ENCODE measurements at places on chromosomes 7 and 10.

GRCh38 chr10:3199488-3199887, 26.9 kb upstream of the PITRM1 start:
- H3K4me3 ChIP-seq: no peak overlapping the region
- DNase-seq: no peak
- no peaks in the 10 kb centered on the region for H3K4me1 ChIP-seq
- no peak overlapping the region for H3K27ac ChIP-seq
- no peaks in the 10 kb centered on the region for H3K36me3 ChIP-seq

DNA sequence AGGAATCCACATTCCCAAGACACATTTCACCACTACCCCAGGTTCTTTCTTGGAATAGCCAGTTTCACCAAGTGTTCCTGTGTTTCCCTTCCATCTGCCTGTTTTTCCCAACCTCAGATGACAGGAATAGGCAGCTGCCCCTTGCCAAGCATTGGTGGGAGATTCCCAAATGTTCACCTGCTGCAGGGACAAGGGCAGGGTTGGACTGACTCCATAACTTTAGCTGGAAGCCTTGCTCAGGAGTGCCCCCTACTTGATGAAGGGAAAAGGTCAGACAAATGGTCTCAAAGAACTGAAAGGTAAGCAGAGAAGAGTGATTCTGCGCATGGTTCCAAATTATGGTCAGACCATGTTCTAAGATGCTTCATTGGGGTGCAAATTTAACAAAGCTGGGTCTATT, 45.1 kb upstream of the LYZL1 start:
- no peaks in the 10 kb centered on the region for H3K27me3 ChIP-seq
- no peak overlapping the region for H3K27ac ChIP-seq
- no peak overlapping the region for H3K4me3 ChIP-seq
- no peak for DNase-seq

DNA sequence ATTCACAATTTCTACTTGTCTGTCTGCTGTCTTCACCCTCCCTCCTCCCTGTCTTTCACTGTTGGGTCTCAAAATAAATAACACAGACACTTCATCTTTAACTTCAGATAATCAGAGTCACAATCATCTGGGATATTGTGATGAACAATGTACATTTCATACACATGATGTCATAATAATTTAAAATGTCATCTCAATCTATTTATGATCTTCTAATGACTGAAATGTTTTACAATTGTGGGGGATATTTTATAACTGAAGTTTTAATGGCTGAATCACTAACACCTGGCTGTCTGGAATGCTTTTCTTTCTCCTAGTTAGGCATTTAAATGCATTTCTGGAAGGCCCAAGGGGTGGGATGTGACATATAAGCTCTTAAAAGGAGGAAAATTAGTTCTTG, 859.8 kb downstream of the LRMDA start:
- H3K4me3 ChIP-seq: no peak overlapping the region
- no peaks in the 10 kb centered on the region for H3K4me1 ChIP-seq
- H3K27me3 ChIP-seq: no peaks in the 10 kb centered on the region
- H3K36me3 ChIP-seq: no peaks in the 10 kb centered on the region
- H3K27ac ChIP-seq: no peak overlapping the region

DNA sequence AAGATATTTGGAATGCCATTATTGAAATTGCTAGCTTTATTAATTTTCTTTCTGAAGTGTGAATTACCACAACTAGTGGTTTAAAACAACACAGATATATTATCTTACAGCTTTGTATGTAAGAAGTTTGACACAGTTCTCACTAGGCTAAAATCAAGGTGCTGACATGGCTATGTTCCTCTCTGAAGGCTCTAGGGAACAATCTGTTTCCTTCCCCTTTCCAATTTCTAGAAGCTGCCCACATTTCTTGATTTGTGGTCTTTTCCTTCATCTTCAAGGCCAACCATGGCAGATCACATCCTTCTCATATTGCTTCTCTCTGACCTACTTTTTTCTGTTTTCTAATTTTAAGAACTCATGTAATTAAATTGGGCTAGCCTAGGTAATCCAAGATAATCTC, 43.3 kb upstream of the SLC26A3 start:
- H3K27me3 ChIP-seq: no peaks in the 10 kb centered on the region
- H3K27ac ChIP-seq: no peak overlapping the region
- no peaks in the 10 kb centered on the region for H3K4me1 ChIP-seq
- H3K4me3 ChIP-seq: no peak overlapping the region
- H3K36me3 ChIP-seq: no peaks in the 10 kb centered on the region

GRCh38 chr10:123800289-123800688, 91.3 kb downstream of the CPXM2 start:
- no peaks in the 10 kb centered on the region for H3K27me3 ChIP-seq
- H3K4me1 ChIP-seq: no peaks in the 10 kb centered on the region
- H3K36me3 ChIP-seq: no peaks in the 10 kb centered on the region
- DNase-seq: no peak
- H3K27ac ChIP-seq: no peak overlapping the region
- no peak overlapping the region for H3K4me3 ChIP-seq

DNA sequence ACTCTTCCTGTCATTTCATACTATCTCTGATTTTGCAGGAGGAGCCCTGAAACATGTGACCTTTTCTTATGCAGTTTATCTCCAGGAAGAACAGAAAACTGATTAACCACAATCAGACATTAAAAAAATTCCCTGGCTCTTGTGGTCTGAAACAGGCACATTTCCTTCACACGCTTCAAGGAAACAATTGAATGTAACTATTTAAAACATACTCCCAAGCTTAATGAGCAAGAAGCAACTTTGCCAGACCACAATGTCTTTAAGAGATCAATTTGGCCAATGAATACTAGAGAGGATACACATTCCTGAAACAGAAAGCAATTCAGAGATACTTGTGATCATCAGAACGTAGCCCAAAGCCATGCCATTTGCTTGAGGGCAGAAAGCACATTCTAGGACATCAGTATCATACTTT, 65.8 kb downstream of the PIP4K2A start:
- H3K27ac ChIP-seq: no peak overlapping the region
- no peak overlapping the region for H3K4me3 ChIP-seq
- no peak for DNase-seq
- H3K36me3 ChIP-seq: no peaks in the 10 kb centered on the region
- H3K27me3 ChIP-seq: no peaks in the 10 kb centered on the region

DNA sequence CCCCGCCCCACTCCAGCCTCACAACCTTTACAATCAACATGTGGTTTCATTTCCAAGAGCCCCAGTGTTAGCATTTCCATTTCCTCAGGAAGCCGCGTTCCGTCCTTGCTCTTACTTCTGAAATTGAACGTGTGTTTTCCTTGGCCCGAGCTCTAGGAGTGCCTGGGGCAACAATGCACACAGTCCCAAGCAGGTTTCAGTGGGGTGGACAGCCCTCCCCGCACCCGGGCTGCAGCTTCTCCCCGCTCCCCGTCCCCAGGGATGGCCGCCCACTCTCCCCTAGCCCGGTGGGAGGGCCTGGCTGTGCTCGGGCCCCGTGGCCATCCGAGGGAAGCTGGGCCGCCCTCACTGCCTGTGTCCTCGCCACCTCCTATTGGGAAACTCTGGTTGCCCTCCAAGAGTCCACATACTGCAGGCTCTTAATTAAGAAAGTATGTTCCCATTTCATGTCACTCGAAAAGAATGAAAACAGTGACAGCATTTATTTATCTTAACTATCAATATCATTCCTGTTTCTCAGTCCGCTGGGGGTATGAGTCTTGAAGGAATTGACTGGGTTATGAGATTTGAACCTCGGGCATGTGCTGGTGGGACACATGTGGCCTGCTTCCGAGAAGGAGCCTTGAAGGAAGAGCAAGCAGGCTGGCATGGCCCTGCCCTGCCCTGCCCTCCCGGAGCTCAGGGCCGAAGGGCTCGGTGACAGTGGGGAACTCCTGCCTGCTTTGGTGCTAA, 163.8 kb downstream of the GRK5 start:
- no peaks in the 10 kb centered on the region for H3K27me3 ChIP-seq
- no peaks in the 10 kb centered on the region for H3K4me1 ChIP-seq
- peak overlapping the region; percentile 64 for H3K27ac ChIP-seq
- H3K4me3 ChIP-seq: no peak overlapping the region
- no peaks in the 10 kb centered on the region for H3K36me3 ChIP-seq

DNA sequence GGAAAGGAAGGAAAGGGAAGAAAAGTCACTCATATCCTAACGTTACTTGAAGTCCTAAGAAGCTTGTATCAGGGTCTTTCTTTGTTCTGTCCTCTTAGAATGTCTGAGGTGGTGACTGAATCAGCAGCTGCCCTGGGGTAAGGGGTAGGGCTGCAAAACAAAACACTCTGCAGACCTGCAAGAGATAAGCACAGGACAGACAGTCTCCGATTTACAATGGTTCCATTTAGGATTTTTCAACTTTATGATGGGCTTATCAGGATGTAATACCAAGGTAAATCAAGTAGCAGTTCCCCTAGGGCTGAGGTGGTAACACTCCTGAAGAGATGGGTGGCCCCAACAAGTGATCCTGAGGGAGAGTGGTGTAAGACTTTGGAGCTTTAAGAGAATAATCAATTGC, 16.5 kb downstream of the KDM7A start:
- H3K27ac ChIP-seq: no peak overlapping the region
- DNase-seq: no peak
- no peaks in the 10 kb centered on the region for H3K27me3 ChIP-seq
- H3K4me1 ChIP-seq: no peaks in the 10 kb centered on the region

DNA sequence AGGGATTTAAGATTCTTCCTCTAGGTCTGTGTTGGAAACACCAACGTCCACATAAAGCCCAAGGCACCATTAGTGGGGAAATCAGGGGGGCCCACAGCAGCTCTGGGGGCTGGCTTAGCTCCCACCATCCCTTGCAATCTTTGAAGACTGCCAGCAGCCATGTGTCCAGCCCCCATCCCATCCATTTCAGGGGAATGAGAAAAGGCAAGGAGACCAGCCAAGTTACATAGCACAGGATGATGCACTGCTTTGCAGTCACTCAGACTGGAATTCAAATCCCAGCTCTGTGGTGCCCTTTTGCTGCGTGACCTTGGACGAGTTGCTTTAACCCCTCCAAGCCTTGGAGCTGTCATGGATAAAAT, 108.9 kb upstream of the ZMIZ1 start:
- no peak overlapping the region for H3K27ac ChIP-seq
- no peaks in the 10 kb centered on the region for H3K27me3 ChIP-seq
- H3K4me3 ChIP-seq: no peak overlapping the region
- no peaks in the 10 kb centered on the region for H3K36me3 ChIP-seq
- no peak for DNase-seq

GRCh38 chr7:22125436-22125835, 179.7 kb upstream of the CDCA7L start:
- no peak overlapping the region for H3K4me3 ChIP-seq
- H3K27me3 ChIP-seq: no peaks in the 10 kb centered on the region
- no peak overlapping the region for H3K27ac ChIP-seq

- H3K4me3 ChIP-seq: no peak overlapping the region
- no peak for DNase-seq
- H3K36me3 ChIP-seq: no peaks in the 10 kb centered on the region
- H3K4me1 ChIP-seq: no peaks in the 10 kb centered on the region
- H3K27ac ChIP-seq: no peak overlapping the region
Measured at GRCh38 chr10:1576467-1577372, 160.6 kb downstream of the ADARB2 start.

GRCh38 chr7:17242504-17242903, 55.9 kb upstream of the AHR start:
- no peaks in the 10 kb centered on the region for H3K27me3 ChIP-seq
- H3K4me3 ChIP-seq: no peak overlapping the region
- H3K36me3 ChIP-seq: no peaks in the 10 kb centered on the region
- H3K27ac ChIP-seq: no peak overlapping the region
- no peaks in the 10 kb centered on the region for H3K4me1 ChIP-seq

GRCh38 chr10:118504467-118505205, 90.8 kb downstream of the PRLHR start:
- no peaks in the 10 kb centered on the region for H3K36me3 ChIP-seq
- H3K27me3 ChIP-seq: no peaks in the 10 kb centered on the region
- no peak for DNase-seq
- H3K4me3 ChIP-seq: no peak overlapping the region

DNA sequence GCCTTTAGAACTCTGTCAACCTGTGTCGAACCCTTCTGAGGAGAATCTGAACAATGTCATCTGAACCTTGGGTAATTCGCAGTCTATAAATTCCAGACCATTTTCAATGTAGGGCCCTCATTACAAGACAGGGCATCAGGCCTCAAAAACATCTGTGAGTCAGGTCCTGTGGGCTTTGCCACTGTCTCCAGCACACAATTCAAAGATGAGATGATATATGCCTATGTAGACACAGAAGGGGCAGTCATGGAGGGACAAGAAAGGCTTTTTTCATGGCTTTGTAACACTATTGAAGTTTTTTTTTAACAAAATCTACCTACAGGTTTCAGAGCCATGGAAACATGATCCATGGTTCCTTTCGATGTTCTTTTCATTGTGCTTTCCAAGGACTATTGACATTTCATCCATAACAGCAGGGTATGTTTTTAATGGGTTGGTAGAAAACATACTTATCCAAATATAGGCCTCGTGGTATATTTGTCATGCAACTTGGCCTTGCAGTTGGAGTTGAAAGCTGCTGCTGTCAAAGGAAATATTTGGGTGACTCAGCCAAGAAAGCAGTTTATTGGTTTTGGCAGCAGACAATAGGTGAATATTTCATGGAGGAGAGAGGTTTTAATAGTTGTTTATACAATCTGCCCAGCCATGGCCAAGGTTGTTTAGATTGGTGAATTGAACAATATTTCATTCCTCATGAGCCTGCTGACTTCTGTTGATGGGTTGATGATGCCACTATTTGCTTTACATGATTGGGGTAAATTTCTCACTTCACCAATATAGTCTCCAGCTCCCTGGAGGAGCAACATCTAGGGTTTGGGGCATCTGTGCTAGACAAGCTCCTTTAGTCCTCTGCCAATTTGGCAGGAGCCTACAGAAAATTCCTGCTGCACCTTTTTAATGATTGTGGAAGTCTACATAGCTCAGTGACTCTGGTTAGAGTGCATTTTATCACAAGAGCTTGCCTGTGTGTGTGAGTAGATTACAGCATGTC, 158.4 kb upstream of the TMEM72 start:
- H3K27ac ChIP-seq: peak overlapping the region; percentile 63
- no peaks in the 10 kb centered on the region for H3K27me3 ChIP-seq
- H3K4me1 ChIP-seq: peaks cover 3% of the 10 kb centered on the region
- H3K4me3 ChIP-seq: no peak overlapping the region

- no peaks in the 10 kb centered on the region for H3K4me1 ChIP-seq
- H3K36me3 ChIP-seq: no peaks in the 10 kb centered on the region
- no peak overlapping the region for H3K27ac ChIP-seq
- H3K27me3 ChIP-seq: no peaks in the 10 kb centered on the region
- H3K4me3 ChIP-seq: no peak overlapping the region
Measured at GRCh38 chr7:135235841-135236240, 2.2 kb downstream of the STRA8 start.

DNA sequence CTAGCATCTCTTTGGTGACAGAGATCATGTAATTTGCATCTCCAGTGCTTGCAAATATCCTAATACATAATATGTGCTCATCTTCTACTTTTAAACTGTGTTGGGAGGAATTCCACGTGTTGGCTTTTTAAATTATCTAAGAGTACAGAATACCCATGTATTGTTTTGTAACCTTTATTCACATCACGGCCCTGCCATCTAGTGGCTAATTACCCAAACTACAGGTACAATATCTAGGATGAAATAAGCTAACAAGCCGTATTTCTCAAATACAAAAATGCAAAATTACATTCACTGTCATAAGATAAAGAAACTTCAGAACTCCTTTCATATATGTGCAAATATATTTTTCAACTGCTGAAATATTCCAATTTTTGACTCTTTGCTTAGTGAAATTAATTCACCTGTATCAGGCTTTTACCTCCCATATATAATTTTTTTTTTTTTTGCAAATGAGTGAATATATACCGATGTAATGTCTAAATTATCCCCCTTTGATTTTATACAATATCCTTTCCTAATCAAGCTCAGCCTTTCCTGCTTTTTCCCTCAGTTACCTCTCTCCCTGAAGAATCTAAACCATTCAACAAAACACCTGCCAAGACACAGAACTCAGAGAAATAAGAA, 30.3 kb upstream of the LSM8 start:
- H3K4me3 ChIP-seq: no peak overlapping the region
- no peak for DNase-seq
- no peaks in the 10 kb centered on the region for H3K27me3 ChIP-seq
- no peaks in the 10 kb centered on the region for H3K4me1 ChIP-seq
- H3K27ac ChIP-seq: no peak overlapping the region
